ACHN (cell line): ENCODE measurements at places on chromosomes 2 and 18.
A peak's percentile ranks its signal among the peaks of the same experiment; 100 is the strongest.

- no peak for DNase-seq
These were observed 86.7 kb upstream of the ZEB2 start for GRCh38 chr2:144606466-144607095.

GRCh38 chr18:3044931-3045698, 32.2 kb upstream of the LPIN2 start:
- no peak for DNase-seq

DNA sequence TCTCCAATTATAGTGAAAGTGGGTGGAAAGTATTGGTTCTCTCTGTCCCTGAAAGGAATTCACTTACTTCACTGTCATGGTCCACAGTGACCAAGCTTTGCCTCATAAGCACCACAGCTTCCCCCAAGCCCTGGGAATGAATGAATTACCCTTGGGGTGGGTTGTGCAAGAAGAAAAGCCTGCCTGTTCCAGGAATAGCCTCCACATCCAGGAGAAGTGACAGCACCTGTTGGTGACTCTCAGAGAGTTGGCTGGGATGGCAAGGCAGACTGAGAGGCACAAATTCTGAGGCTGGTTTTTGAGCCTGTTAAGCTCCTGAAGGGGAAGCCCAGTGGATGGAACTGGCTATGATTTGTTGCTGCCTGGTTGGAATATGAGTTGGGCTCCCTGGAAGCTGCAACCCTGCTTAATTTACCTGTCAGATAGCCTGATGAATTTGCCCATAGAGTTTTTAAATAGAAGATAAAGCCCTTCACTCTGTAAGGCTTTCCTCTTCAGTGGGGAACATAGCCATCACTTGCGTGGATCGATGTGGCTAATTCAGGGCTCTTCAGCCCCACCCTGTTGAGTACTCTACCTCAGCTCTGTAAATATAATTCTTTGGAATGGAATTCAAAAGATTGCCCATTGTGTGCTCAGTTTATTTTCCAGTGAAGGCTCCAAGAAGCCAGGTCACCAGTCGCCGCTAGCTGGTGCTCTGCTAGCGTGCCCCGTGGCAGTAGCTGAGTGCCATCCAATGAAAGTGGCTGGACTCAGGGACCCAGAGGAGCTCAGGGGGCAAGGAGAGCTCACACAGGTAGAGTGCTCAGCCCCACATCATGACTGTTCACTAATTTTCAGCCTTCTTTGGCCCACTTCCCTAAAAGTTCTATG, 479.3 kb downstream of the IRS1 start:
- no peak for DNase-seq

DNA sequence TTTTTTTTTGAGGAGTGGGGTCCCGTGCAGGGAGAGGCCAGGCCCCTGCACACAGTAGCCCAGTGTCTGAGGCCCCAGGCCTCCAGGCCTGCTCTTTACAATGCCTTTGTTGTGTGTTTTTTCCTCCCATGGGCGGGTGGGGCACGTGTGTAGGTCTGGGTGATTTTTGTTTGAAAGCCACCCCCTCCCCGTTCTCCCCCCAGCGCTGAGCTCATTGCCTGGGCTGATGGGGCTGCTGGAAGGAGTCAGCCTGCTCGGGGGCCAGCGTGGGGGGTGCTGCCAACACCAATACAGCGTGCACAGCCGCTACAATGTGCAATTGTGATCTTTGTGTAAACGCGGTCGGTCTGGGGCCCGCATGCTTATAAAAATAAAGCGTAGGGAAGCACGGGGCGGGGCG, 142.7 kb downstream of the DYSF start:
- DNase-seq, result no peak

DNA sequence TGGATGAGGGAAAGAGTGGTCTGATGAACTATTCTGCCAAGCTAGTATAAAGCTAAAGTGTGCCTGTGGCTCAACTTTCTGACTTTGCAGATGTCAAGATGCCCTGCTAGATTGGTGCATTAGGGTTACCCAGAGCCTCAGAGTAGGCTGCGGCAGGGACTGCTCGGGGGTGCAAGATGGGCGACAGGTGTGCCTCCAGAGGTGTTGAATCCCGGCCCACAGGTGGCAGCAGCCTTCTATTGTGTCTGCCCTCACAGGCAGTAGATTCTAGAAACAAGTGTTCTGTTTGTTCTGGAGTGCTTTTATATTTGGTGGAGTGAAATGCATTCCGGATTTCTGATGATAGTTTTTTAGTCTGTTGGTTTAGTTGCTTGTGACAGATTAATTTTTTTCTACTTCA, 131.6 kb upstream of the IL1R2 start:
- no peak for DNase-seq

DNA sequence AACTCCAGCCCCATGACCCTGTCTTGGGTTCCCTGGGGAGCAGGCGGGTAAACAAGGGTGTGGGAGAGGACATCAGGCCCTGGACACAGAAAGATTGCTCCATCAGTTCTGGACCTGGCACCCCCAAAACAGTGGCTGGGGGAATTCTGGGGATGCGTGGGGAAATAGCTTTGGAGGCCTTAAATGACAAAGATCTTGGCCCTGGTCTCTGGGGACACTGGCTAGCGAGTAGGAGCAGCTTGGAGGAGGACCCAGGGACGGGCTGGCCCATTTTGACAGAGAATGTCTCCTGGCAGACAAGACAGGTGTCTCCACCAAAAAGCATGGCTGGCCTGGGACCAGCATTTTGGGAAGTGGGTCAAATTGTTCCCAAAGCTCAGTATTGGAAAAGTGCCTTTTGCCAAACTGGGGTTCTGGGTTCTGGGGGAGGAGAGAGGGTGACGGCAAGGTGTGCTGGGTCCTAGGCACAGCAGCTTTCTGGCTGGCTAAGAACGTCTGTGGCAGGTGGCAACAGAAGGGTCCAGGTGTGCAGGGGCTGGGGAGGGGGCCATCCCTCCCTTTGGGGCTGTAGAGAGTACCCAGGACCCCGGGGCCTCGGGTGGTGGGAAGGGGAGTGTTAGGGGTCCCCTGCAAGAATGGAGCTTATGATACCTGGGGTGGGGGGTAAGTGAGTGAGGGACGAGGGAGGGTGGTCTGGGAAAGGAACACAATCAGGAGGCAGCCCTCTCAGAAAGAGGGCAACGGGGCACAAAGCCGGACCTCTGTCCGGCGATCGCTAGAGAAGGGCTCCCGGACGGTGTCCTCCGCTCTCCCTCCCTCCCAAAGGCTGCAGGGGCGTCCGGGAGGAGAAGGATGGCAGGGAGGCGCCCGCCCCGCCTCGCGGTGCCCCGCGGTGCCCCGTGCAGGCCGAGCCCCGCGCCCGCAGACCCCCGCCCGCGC, 556 bp downstream of the CYRIA start:
- DNase-seq, result no peak

DNA sequence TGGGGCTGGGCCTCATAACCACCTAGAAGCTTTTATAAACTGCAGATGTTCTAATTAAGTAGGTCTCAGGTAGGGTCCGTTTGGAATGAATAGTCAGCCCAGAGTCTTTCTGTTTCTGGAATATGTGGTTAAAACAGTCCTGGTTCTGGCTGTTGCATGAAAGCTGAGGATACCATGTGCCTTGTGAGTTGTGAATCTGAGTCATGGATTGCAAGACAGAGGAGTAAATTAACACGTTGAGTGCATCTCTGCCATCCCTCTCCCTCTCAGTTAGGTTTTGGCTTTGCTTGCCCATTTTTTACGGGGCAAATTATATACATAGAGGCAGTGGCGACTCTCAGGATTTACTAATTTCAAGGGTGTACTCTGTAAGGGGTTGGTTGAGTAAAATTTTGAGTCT, 59.1 kb downstream of the NCK2 start:
- DNase-seq, result no peak

DNA sequence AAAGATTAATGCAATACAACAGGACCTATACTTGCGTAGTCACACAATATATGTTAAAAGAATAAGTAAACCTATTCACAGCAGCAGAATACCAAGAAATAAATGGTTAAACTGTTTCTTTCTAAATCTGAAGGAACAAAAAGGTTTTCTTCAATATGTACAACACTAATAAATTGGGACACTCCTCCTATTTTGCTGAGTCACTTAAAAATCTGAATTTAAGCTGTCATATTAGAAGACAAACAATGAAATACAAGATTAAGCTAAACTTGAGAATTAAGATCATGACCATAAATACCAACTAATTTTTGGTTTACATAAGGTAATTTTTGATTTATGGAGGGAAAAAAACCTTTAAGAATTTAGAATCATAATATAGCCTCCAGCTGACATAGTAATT, 92.8 kb downstream of the ARHGEF33 start:
- no peak for DNase-seq

GRCh38 chr2:112795774-112796173, 11.5 kb upstream of the IL1A start:
- no peak for DNase-seq

- no peak for DNase-seq
These were observed 157.7 kb downstream of the HNMT start for GRCh38 chr2:138121666-138122661.

DNA sequence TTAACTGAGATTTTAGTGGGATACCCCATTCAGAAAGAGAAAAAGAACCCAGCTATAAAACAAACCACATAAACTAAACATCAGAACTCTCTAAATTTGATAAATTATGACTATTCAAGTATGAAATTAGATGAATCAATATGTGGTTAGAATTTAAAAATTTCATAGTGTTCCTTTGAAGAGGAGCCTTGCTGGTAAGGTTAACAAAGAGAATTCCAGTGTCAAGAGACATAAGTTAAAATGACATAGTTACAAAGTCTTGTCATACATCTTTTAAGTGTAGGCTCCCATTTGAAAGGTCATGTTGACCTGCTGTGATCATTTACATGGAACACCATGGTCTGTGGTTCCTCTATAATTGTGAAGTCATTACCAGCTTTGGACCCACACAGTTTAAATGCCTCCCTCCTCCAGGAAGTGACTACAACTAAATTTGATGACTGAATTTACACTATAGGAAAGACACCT, 231.6 kb upstream of the ETAA1 start:
- no peak for DNase-seq

GRCh38 chr2:56008661-56009431, 85.3 kb upstream of the EFEMP1 start:
- DNase-seq, result peak; percentile 45

GRCh38 chr2:235049069-235049468, 97.3 kb downstream of the SH3BP4 start:
- DNase-seq, result no peak

DNA sequence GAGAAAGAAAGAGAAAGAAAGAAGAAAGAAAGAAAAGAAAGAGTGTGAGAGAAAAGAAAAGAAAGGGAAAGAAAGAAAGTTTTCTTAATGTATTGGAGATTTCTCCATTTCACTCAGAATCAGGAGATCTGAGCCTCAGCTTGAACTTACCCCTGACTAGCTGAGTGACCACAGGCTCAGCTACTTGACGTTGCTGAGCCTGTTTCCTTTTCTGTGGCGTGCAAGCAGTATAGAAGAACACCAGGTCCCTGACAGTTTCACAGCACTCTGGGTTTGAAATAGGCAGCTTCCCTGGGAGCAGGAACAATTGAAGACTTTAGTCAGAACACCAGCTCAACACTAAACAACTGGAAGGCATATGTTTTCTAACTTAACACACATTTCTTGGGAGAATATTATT, 44.7 kb downstream of the MARCO start:
- DNase-seq, result no peak

DNA sequence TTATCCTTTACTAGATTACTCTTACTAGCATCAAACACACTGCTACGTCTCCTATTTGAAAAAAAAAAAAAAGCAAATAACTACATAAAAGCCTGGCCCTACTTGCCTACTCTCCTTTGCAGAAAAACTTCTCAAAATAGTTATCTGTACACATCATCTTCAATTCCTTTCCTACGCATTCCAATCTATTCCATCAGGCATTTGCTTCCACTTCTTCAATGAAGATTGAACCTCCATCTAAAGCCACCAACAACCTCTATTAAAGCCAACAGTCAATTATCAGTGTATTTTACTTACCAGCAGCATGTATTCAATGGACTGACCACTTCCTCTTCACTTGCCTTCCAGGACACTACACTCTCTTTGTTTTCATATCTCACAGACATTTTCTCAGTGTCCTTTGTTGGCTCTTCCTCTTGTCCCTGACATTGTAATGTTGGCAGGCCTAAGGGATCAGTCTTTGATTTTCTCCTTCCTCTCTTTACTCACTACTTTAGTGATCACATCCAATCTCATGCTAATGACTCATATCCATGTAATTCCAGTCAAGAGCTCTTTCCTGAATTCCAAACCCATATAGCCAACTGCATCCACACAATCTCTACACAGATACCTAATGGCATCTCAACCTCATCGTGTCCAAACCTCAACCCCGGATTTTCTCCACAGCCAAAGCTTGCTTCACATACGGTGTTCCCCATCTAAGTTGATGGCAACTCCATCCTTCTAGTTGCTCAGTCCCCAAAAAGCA, 131.3 kb downstream of the CCDC148 start:
- peak; percentile 79 for DNase-seq

DNA sequence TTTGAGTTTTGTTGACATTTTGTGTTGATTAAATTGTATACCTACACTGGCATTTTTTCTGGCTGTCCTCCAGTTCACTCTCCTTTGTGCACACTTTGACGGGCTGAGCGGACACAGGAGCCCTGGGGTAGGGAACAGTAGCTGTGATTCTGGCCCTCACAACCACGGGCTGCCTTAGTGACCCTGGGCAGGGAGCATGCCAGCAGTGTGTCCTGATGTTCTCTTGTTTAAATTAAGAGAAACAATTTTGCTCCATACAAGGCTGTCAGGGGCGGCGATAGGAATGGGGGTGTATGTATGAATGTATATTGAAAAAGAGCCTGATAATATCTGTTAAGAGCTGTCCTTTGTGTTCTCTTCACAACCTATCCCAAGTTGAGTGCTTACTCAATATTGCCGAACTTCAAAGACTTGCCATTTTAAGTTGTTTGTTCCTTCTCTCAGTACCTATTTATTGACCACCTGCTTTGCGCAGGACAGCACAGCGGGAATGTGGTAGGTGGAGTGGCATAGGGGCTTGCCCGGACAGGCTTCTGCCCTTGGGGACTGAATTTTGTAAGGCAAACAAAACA, 103.7 kb upstream of the EML6 start:
- no peak for DNase-seq

GRCh38 chr2:146031158-146031557, 1511.2 kb upstream of the ZEB2 start:
- no peak for DNase-seq

DNA sequence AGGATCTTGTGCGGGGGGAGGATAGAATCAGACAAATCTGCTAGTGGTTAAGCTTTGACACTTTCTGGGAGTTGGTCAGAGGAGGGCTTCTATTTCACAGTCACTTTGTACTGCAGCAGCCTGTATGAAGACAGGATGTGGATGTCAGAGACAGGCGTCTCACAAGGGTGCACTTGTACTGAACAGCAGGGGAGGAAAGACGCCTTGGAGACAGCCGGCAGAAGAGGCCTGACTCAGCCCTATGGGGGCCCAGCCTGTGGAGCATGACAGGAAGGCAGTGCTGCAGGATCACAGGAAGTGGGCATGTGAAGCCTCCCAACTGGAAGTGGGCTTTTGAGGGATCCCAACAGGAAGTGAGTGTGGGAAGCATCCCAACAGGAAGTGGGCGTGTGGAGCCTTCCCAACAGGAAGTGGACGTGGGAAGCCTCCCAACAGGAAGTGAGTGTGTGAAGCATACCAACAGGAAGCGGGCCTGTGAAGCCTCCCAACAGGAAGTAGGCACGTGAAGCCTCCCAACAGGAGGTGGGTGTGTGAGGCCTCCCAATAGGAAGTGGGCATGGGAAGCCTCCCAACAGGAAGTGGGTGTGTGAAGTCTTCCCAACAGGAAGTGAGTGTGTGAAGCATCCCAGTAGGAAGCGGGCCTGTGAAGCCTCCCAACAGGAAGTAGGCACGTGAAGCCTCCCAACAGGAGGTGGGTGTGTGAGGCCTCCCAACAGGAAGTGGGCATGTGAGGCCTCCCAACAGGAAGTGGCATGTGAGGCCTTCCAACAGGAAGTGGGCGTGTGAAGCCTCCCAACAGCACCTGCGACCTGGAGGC, 212.3 kb downstream of the SNTG2 start:
- DNase-seq, result no peak

- no peak for DNase-seq
These were observed 34.0 kb downstream of the BCL2L11 start for GRCh38 chr2:111154758-111155157.
